ENCODE measurements at places on chromosomes 4 and X. TPM values are rescaled to one million over a fixed set of nuclear protein-coding genes. Genes with fewer than 3 reads are reported as not detected.

The MAGEA2 gene
- not detected for total RNA-seq

The TKTL1 gene
- total RNA-seq = 0.32 TPM

The FREM3 gene
- not detected for total RNA-seq

The VEGFC gene
- not detected for total RNA-seq

The STK32B gene
- total RNA-seq = not detected

The GAGE12F gene
- not detected for total RNA-seq

The MMGT1 gene
- 29.0 TPM for total RNA-seq

The KIAA1210 gene
- total RNA-seq = not detected

The NPY2R gene
- not detected for total RNA-seq

The FGFBP1 gene
- not detected for total RNA-seq

The CASP3 gene
- 24.9 TPM for total RNA-seq

The DCLK2 gene
- not detected for total RNA-seq

The CCSER1 gene
- 2.0 TPM for total RNA-seq

The BMPR1B gene
- total RNA-seq = 0.17 TPM

The KIAA0232 gene
- total RNA-seq = 24.0 TPM

The FAM53A gene
- 2.2 TPM for total RNA-seq

The HSPA4L gene
- total RNA-seq = not detected

The CXCL3 gene
- total RNA-seq = not detected

The STARD8 gene
- total RNA-seq = 0.86 TPM

The FAT1 gene
- not detected for total RNA-seq

The FNIP2 gene
- total RNA-seq = 9.4 TPM

The SORCS2 gene
- total RNA-seq = not detected

The SORBS2 gene
- total RNA-seq = not detected

The OCRL gene
- total RNA-seq = 2.0 TPM

The MAGEB2 gene
- not detected for total RNA-seq

The PHEX gene
- total RNA-seq = 0.35 TPM

The MAGEB6B gene
- not detected for total RNA-seq

The TMEM144 gene
- total RNA-seq = 0.61 TPM

The OCIAD1 gene
- 110 TPM for total RNA-seq

The NXT2 gene
- 6.3 TPM for total RNA-seq

The METTL14 gene
- 70.5 TPM for total RNA-seq

The RASSF6 gene
- total RNA-seq = 0.89 TPM

The PNMA6A gene
- not detected for total RNA-seq

The DCAF4L1 gene
- 0.32 TPM for total RNA-seq

The IBSP gene
- not detected for total RNA-seq

The DMRTC1 gene
- 1.1 TPM for total RNA-seq

The STS gene
- 0.64 TPM for total RNA-seq

The HAND2 gene
- not detected for total RNA-seq

The FGFRL1 gene
- total RNA-seq = 22.4 TPM

The ZNF674 gene
- total RNA-seq = 6.0 TPM

The CXCL1 gene
- not detected for total RNA-seq

The NRK gene
- not detected for total RNA-seq

The H2BW2 gene
- not detected for total RNA-seq

The CD38 gene
- 1.7 TPM for total RNA-seq

The SASH3 gene
- total RNA-seq = 152 TPM

The BEND2 gene
- total RNA-seq = not detected

The SOWAHD gene
- total RNA-seq = 1.9 TPM

The BMX gene
- total RNA-seq = not detected

The TMEM31 gene
- total RNA-seq = not detected

The SATL1 gene
- total RNA-seq = not detected

The ODAPH gene
- not detected for total RNA-seq

The IL21 gene
- not detected for total RNA-seq

The POF1B gene
- total RNA-seq = 0.90 TPM

The ZNF711 gene
- 1.5 TPM for total RNA-seq

The TENM3 gene
- total RNA-seq = not detected

The IRS4 gene
- total RNA-seq = not detected

The CCKAR gene
- not detected for total RNA-seq

The IGBP1 gene
- 60.8 TPM for total RNA-seq

The ZNF718 gene
- total RNA-seq = 13.0 TPM
